ENCODE measurements at places on chromosomes 1 and 21. TPM values are rescaled to one million over a fixed set of nuclear protein-coding genes. Genes with fewer than 3 reads are reported as not detected.

The BARHL2 gene
- not detected for polyA plus RNA-seq

The IGSF8 gene
- 132 TPM for polyA plus RNA-seq

The OR2G6 gene
- polyA plus RNA-seq: not detected

The E2F2 gene
- polyA plus RNA-seq: 2.3 TPM

The HSPA6 gene
- 0.05 TPM for polyA plus RNA-seq

The AK5 gene
- 2.1 TPM for polyA plus RNA-seq

The SH3BGR gene
- polyA plus RNA-seq: 2.1 TPM

The CYYR1 gene
- 18.9 TPM for polyA plus RNA-seq

DNA sequence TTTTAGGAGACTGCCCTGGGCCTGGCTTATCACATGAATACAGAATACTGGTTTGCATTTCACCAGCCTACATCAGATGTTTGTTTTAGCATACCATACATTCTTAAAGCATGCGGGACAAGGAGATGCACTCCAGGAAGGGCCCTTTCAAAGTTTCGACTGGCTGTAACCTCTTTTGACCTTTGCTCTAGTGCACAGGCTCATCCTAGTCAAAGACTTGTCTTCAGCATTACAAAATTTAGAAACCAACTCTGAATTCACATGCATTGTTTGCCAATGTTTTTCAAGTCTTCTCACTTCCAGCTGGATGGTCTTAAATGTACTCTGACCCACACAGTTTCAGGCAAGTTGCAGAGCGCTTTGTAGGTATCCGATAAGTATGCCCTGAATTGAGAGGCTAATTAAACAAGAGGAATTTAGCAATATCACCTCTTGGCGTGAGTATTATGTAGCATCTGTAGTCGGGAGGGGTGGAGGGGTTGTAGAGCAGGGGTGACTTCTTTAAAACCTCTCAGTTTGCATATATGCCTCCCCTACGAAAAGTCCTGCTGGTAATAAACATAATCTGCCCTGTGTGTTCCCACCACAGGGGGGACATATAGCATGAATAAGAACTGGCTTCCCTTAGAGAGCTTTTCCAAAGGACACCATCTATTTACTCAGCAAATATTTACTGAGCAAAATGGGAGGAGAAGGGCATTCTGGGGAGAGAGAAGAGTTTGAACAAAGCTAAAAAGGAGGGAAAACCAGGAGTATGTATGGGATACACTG is 24.4 kb upstream of the AHCYL1 start:
- no peak for DNase-seq

- DNase-seq: no peak
These were observed 22.6 kb upstream of the FAM89A start for GRCh38 chr1:231062500-231063270.

DNA sequence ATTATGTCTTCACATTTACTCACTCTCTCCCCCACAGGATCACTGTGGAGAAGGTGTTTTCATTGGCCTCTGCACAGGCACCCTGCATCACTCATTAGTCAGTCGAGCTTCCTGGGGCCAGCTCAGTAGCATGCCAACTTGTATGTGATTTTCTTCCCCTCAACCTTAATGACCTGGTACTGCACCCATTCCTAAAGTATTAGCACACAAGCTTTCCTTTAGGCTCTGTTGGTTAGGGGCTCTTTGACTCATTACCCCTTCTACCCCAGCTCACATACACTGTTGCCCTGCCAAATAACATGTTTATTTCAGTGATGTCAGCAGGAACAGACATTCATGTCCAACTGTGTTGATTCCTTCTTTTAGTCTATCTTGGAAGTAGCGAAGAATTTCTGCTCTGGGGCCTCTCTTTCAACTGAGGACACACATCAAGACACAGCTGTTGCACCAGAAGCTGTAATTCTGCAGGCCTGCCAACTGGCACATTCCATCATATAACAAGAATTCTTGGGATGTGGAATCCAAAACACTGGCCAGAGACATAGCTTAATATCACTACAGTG is 603.5 kb upstream of the ADAMTS5 start:
- DNase-seq: no peak

- DNase-seq: no peak
These were observed 190.8 kb downstream of the CAMTA1 start for GRCh38 chr1:6976044-6976375.

DNA sequence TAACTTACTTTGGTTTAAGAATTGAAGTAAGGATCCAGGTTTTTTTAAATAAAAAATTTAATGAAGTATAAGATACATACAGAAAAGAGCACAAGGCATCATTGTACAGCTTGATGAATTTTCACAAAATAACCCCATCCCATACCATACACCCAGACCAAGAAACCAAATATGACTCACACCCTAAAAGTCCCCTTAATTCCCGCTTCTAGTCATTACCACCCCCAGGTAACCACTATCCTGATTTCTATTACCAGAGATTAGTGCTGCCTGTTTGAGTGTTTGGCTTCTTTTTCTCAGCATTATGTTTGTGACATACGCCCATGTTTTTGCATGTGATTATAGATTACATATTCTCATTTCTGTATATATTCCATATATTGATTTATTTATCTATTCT is 98.5 kb upstream of the HIVEP3 start:
- DNase-seq: no peak

GRCh38 chr1:193884848-193885558 is 698.6 kb upstream of the B3GALT2 start:
- DNase-seq: no peak

DNA sequence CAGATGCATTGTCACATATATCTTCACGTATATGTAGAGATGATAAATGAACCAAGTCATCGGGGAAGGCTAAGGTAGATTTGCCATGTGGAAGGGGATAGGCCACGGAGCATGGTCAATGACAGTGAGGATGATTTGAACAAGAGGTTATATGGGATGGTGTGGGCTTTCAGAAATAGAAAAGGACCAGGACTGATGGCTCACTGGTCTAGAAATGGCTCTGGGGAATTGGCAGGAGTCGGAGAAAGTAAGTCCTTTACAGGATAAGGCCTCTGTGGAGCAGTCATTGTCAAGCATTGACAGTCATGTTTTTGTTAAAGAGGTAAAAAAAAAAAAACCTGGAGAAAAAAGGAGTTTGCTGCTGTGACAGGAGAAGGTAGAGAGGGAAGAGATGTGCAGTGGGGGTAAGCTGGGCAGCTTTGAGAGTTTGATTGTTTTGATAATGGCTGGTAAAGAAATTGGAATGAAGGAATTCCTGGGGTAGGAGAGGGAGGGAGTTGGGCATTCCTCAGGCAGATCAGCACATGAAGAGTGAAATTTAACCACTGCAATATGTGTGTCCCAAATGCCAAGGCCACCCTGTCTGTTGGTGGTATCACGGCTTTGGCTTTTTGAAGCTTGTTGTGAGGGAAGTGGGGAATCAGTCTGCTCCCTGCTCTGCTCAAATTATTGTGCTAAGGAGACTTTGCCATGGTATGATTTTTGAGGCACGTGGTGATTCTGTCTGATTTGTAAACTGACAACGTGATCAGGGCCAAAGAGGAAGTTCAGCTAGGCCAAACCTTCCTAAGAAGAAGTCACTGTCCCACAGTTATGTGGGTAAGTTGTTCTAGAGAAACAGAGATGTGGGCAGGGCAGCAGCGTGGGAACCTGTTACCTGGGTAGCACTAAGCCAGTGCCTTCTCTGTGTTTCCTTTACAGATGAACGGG is 26.0 kb downstream of the MACF1 start:
- no peak for DNase-seq

GRCh38 chr21:34807881-34808568 is 139.2 kb downstream of the CLIC6 start:
- no peak for DNase-seq

- DNase-seq: peak; percentile 86
These were observed 7.5 kb downstream of the MRAP start for GRCh38 chr21:32306021-32306780.

DNA sequence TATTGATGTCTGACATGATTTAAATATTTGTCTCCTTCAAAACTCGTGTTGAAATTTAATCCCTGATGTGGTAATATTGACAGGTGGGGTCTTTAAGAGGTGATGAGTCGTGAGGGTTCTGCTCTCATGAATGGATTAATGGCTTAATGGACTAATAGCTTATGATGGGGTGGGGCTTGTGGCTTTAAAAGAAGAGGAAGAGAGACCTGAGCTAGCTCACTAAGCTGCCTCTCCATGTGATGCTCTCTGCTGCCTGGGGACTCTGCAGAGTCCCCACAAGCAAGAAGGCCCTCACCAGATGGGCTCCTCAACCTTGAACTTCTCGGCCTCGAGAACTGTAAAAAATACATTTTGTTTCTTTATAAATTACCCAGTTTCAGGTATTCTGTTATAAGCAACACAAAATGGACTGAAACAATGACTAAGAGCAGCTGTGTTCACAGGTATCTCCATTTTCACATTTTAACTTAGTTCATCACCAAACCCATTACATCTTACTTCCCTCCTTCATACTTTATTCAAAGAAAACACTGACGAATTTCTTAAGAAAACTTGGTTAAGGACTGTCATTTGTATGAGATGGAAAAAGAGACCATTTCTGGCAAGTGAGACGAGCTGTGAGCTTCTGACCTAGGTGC is 12.1 kb upstream of the AIM2 start:
- no peak for DNase-seq

DNA sequence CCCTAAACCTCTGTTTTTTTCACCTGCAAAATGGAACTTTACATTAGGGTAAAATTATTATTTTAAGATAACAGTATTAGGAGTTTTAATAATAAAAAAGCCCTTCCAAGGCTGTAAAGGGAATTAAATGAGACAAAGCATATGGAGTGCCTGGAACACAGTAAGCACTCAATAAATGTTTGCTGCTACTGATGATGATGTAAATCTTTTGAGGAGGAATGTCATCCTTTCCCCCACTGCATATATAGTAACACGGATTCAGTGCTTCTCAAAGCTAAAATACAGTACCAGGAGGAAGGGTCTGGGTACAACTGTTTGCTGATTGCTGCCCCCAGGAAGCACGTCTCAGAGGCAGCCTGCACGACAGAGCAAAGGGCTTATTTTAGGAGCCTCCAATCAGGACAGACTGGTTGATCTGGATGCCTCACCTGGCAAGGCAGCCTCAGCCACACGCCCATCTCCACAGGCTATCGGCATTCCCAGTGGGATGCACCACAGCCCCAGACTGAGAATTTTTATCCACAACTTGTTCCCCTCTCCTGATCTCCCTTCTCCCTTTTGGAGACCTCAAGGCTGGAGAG is 64.4 kb downstream of the GADD45A start:
- peak; percentile 53 for DNase-seq

DNA sequence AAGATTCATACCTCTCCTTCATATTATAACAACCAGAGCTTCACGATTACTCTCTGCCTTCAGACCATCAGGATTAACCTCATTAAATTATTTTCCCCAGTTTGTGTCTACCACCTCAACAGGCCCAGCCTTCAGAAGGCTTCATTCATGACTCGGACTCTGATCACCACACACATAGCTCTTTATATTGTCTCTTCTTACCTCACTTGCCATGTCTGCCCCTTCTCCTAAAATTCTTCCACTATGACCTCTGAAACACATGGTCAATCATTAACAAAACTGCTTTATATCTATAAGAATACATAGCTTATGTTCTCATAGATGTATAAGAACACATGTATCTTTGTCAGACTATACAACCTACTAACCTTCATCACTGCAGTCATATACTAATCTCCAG is 79.8 kb downstream of the USP1 start:
- no peak for DNase-seq

DNA sequence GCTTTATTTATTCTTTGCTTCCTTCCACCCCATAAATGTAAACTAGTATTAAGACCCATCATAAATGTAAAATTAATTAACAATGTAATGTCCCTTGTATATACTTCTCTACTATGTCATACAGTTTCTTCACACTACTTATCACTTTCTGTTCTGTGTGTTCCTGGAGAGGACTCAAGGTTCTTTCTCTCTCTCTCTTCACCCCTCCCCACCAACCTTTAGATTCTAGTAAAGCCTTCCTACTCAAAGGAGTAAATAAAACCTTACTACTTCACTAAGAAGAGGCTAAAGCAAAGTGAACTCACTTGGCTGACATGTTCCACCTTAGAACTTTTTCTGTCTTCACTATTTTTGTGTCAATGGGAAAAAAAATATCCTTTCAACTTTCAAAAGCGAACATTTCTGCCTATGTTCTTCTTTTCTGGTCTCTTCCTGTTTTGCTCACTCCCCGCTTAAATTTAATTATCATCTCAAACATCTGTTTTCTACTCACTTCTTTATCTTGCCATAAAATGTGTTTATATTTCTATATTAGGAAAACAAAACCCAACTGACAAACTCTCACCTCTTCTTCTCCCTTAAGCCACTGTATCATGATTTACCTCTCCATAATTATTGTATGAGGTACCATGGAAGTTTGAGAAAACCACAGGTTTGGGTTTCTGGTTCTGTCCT is 260.3 kb downstream of the DPYD start:
- no peak for DNase-seq

GRCh38 chr1:157992031-157992832 is 1.2 kb upstream of the KIRREL1 start:
- DNase-seq: no peak

DNA sequence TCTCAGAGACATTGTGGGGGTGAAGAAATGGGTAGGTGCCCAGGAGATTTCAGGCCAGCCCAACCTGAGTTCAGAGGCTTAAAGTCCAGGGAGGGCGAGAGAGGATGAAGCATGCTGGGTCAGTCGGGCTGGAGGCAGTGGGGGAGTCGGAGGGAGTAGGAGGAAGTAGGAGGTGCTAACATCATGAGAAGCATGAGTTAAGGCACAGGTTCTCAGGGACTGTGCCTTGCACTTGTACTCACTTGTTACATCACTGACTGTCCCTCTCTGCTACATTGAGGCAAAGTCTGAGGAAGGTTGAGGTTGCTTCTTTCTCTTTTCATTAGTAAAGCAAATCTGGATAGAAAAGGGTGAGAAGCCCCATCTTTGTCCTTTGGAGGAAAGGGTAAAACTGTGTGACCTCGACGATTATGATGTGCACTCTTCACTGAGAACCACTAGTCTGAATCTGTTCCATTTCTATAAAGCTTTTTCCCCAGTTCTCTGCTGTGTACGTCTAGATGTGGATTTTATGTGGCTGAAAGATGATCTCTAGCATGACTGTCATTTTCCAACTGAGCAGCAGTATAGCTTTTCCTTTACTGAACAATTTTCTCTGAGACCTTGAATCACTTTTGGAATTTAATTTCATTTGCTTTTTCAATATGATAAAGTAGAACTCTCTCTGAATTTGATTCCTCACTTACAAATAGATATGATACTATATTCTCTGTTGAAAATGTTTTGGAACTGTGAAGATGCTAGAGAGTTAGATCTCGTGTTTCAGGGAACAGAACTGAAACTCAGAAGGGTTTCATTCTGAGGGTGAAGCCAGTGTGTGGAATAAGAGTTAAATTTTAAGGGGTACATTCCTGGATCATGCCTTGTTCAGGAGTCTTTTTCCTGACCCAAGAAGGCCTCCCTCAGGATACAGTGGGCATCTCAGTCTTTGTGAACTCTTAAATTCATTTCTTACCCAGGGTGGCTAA is 94.6 kb downstream of the FGGY start:
- DNase-seq: no peak

DNA sequence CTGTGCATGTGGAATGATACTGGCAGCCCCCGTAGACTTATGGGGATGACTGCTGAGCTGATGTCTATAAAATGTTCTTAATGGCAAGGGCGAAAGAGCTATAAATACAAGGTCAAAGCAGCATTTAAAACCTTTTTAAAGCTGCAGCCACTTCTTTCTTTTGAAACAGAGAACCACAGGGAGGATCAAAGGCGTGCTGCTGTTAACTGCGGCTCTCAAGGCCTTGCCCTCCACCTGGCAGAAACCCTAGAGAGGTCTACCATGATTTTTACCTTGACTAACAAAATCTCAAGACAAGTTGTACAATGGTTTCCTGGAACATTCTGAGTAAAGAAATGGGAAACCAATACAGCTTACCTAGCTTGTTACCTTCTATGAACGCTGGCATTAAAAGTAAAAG is 89.7 kb downstream of the SLC45A1 start:
- DNase-seq: no peak

- no peak for DNase-seq
These were observed 107.3 kb downstream of the HMGB4 start for GRCh38 chr1:33971018-33971710.

All from H1 (cell line).